AG09309 (cell line): ENCODE measurements at places on chromosomes 5 and 9.

- DNase-seq = no peak
Observed at GRCh38 chr5:172456076-172456722, 1.9 kb upstream of the SH3PXD2B start.

- no peak for DNase-seq
Observed at GRCh38 chr9:136769710-136770191, 5.4 kb upstream of the LCN15 start.

DNA sequence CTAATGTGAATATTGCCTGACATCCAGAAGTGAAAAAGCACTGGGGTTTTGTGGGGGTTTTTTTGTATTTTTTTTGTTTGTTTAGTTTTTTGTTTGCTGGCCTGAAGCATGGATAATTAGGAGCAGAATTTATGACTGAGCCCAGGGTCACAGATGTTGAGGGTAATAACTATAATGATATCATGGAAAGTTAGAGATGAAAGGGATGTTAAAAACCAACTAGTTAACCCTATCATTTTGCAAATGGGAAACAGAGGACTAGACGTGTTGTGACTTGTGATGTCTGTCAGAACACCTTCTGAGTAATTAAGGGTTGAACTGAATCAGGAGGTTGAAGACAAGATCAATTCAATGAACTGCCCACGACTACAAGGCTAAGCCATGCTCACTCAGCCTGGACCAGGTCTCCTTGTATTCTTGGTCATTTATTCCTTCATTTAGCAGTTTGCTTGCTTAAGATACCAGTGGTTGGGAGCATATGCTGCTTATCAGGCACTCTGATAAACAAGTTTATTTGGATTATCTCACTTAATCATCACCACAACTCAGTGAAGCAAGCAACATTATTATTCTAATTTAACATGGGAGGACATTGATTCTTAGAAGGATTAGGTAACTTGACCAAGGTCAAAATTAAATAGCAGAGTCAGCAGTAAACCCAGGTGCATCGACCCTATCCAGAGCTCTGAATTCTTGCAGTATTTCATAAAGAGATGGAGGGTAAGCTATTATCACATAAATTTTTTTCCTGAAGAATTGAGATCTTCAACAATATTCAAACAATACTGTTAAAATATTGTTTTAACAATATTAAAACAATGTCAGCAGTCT, 75.7 kb upstream of the PIK3R1 start:
- no peak for DNase-seq

DNA sequence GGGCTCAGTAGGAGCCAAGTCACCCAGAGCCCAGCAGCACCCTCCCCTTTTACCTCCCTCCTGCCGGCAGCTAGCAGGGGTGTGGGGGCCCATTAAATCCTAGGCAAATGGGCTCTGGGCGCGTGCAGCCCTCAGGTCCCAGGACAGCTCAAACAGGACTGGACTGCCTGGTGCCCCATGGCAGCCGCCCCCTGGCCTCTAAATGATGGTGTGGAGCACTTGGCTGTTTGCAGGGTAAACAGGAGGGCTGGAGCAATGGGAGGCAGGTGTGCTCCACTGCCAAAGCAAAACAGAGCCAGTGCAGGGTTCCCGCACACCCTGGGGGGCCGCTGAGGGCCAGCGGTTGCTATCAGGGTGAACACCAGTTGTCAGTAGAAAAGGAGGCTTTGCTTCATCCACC, 55.9 kb upstream of the C5orf58 start:
- no peak for DNase-seq

- no peak for DNase-seq
Observed at GRCh38 chr5:3598207-3598606, 2.6 kb downstream of the IRX1 start.

DNA sequence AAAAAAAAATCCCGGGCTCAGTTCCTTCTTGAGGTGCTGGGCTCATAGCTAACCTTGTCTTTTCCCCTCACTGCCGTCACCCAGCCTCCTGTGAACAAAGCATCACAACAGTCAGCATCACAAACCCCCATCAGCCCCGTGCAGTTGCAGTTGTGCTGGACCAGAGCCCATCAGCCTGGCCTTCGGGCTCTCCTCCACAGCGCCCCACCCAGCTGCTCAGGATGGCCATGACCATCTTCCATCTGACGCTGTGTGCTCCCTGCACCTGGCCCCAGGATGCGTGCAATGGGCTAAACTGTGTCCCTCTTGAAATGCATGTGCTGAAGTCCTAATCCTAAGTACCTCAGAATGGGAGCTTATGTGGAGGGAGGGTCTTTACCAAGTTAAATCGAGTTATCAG, 48.1 kb downstream of the NSUN2 start:
- no peak for DNase-seq

GRCh38 chr9:86979657-86980056, 32.4 kb upstream of the GAS1 start:
- DNase-seq = no peak

DNA sequence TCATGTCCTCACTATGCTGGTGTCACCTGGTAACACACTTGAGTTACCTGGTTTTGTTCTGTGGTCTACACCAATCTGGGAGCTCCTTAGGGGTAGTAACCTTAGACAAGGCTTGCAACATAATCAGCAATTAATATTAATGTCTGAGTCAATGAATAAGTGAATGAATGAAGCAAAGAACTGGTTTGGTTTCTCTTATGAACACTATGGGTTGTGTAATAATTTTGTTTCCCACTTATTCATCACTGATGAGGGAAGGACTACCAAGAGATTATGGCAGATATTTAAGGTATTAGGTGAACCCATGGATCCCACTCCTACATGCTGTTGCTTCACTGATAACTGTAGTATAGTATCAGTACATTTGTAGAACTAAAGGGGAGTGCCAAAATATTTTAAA, 116.0 kb downstream of the SLC12A2 start:
- no peak for DNase-seq

- no peak for DNase-seq
Observed at GRCh38 chr9:107740088-107740980, 250.8 kb upstream of the KLF4 start.

DNA sequence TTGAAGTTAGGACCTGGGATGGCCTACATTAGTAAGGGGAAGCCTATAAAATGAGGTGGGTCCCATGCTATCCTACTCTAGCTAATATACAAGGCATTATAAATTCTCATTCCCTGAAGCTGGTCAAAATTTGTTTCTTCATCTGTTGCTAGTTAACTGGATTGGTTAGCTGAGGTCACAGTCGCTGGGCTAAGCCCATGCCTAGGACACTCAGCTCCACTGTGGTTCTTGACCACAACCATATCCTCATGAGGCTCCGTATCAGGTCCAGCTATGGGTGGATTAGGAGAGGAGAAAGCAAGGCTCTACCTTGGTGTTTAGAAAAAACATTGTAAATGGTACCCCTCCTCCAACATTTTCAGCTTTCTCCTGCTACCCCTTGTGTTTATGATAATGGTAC, 52.8 kb upstream of the RAI14 start:
- DNase-seq = no peak

GRCh38 chr5:131186561-131187256, 16.0 kb downstream of the LYRM7 start:
- no peak for DNase-seq

GRCh38 chr5:168916852-168917251, 337.7 kb upstream of the PANK3 start:
- DNase-seq = peak; percentile 27

- no peak for DNase-seq
Observed at GRCh38 chr9:125632321-125633115, 74.5 kb downstream of the MAPKAP1 start.

- DNase-seq = no peak
Observed at GRCh38 chr5:67015541-67016191, 180.9 kb downstream of the CD180 start.

DNA sequence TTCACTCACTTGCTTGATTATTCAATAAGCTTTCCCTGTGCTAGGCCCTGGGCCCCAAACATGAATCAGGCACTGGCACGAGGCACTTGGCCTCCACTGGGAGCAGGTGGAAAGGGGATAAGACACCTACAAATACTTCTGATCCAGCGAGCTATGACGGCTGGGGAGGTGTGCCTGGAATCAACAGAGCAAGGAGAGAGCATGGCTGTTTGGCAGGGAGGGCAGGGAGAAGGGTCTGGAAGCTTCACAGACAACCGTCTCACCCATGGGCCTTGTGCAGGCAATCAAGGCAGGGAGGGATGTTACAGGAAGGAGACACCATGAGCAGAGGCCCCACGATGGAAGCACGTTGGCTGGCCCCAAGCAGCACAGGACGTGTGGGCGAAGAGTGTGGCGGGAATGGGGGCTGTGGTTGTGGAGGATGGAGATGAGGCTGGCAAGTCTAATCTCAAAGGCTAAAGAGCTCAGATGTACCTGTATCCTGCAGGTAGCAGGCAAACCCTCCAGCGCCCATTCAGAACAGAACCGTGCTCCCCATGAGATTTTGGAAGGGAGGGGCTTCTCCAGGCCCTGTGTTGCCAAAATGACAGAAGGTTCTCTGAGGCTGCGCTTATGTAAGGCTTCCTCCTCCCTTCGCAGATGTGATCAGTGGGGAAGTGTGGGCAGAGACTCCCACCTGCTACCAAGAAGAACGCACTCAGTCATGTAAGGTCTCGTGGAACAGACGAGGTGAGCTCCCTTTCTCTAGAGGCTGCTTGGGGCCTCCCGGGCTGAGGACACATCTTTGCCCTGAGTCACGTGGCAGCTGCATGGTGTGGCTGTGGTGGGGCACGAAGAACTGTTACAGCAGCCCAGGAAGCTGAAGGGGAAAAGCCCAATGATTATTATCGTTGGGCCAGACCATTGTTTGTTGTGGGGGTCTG, 189.7 kb downstream of the DAB2IP start:
- no peak for DNase-seq

- DNase-seq = no peak
Observed at GRCh38 chr9:99457406-99457805, 235.3 kb downstream of the SEC61B start.

DNA sequence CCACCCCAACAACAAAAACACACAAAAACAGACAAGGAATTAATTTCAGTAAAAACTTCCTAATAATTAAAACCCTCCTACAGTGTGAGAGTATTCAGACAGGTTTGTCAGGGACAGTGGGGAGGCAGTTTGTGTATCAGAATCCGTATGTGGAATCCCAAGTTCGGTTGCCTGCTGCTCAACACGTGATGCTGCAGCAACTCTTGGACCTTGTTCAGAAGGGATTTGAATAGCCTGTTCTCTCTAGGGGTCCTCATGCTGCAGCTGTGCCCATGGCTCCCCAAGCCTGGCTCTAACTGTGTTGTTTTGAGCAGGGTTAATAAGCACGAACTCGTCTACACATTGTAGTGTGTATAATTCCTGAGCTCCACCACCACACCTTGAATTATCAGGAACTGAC, 28.7 kb downstream of the TLE4 start:
- DNase-seq = no peak

GRCh38 chr9:90909225-90909624, 107.6 kb downstream of the SYK start:
- DNase-seq = no peak

DNA sequence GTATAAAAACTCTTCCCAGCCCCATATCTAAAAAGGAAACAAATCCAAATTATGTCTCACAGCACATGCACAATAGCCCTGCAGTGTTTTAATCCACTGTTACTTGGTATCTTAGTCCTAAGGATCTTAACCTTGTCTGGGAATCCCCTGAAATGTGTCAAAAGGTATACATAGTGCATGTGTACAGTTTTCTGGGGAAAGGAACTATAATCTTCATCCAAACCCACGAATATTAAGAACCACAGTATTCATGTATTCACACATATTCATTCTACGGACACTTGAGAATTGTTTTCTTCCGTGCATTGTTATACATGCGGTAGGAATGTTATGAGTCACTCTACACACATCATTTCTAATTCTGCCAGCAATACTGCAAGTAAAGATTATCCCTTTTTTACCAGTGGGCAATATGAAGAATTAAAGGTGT, 47.8 kb upstream of the SNX2 start:
- DNase-seq = peak; percentile 24

- DNase-seq = no peak
Observed at GRCh38 chr5:27125856-27126255, 87.5 kb upstream of the CDH9 start.

GRCh38 chr9:116629634-116630033, 57.5 kb upstream of the TRIM32 start:
- DNase-seq = no peak

GRCh38 chr5:124744170-124744971, 2.1 kb downstream of the ZNF608 start:
- DNase-seq = no peak

DNA sequence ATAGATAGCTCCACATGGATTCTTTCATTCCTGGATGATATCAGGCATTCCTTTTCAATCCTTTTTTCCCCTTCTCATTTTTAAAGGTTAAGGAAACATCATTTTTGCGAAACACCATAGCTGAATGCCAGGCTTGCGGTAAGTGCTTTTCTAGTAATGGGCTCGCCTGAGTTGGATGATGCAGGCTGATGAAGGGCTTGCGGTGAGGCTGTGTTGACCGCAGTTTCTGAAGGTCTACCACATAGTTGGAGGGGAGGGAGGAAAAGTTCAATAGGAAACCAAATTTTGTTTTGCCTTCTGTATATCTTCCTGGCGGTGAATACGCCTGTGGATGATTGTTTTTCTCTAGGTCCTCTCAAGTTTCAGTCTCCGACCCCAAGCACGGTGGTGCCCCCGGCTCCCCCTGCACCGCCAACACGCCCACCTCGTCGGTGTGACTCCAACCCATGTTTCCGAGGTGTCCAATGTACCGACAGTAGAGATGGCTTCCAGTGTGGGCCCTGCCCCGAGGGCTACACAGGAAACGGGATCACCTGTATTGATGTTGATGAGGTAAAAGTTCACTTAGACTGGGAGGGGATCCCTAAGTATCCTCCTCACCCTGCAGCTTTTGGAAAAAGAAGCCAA, 24.3 kb downstream of the THBS4 start:
- peak; percentile 88 for DNase-seq

- DNase-seq = no peak
Observed at GRCh38 chr5:6719896-6720560, 6.8 kb downstream of the TENT4A start.

DNA sequence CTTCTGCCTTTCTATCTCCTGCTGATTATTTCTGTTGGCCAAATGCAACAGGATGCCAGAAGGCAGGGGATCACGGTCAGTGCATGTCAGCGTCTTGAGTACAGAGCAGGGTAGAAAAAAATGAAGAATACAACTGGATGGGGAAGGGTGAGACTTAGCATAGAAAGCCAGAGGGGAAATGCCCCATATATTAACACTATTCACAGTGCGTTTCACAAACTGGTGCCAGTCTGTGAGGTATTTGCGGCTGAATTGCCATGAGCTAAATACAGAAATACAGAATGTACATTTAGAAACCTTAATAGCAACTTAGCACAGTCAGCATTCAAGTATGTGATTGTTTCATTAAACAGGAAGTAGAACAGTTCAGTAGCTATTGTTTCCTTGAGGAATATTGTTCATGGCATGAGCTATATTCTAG, 31.0 kb upstream of the SLC1A3 start:
- DNase-seq = no peak

DNA sequence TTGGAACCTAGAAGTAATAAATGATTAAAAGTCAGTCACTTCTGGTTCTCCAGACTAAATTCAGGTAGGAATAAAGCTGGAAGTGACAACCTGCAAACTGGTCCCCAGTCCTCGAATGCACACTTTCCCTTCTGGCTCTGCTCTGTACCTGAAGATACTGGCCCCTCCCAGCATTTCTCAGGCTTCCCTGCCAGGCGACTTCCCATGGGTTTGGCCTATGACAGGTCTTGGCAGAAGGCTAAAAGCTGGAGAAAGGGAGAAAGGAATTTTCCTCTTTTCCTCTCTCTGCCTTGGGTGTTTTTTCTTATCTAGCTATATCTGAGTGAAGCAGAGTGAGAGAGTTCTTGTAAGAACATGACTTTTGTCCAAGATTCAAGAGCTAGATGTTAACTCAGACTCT, 1005.7 kb downstream of the DTWD2 start:
- no peak for DNase-seq

- peak; percentile 61 for DNase-seq
Observed at GRCh38 chr5:54013556-54014194, 296.7 kb downstream of the ARL15 start.
